Stomach (tissue), 19 donors: ENCODE measurements at places on chromosomes 2 and 18. TPM values are rescaled to one million over a fixed set of nuclear protein-coding genes. Genes with fewer than 3 reads are reported as not detected.
A peak's percentile ranks its signal among the peaks of the same experiment; 100 is the strongest.

LYG1 gene
- not detected for polyA plus RNA-seq

MTX2 gene
- 47.9 TPM for polyA plus RNA-seq

BBS5 gene
- polyA plus RNA-seq: 2.1 TPM

FSHR gene
- not detected for polyA plus RNA-seq

GRCh38 chr2:191688934-191689695, 11.2 kb downstream of the NABP1 start:
- H3K27ac ChIP-seq: peak overlapping the region; percentile 62
- no peak for DNase-seq
- H3K4me1 ChIP-seq: peaks cover 13% of the 10 kb centered on the region
- H3K36me3 ChIP-seq: peaks cover 40% of the 10 kb centered on the region

DNA sequence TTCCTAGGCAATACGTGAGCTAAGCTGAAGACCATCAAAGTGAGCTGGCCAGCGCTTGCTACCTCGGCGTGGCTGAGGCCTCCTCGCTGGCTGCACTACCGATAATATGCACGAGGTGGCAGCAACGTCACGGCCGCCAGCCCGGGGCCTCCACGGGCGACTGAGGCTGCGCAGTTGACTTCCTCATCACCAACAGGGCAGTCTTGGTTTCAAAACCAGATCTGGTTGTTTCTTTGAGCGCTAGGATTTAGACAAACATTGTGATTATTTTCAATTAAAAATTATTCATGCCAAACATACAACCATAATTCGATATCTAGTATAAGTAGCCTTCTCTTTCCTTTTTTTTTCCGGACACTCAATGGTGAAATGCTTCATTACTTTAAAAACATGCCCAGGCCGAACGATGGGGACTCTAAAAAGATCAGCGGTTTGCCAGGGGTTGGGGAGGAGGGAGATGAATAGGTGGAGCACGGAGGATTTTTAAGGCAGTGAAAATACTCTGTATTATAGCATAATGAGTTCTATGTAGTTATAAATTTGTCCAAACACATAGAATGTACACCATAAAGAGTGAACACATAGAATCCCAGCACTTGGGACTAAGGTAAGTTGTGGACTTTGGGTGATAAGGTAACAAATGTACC, 52.0 kb downstream of the CYBRD1 start:
- no peak overlapping the region for H3K27ac ChIP-seq
- H3K4me1 ChIP-seq: no peaks in the 10 kb centered on the region
- H3K36me3 ChIP-seq: no peaks in the 10 kb centered on the region
- DNase-seq: peak; percentile 88
- H3K27me3 ChIP-seq: no peaks in the 10 kb centered on the region
- H3K4me3 ChIP-seq: no peak overlapping the region

- no peaks in the 10 kb centered on the region for H3K4me1 ChIP-seq
- H3K27ac ChIP-seq: no peak overlapping the region
- peaks cover 47% of the 10 kb centered on the region for H3K36me3 ChIP-seq
These were observed 14.0 kb downstream of the ITM2C start for GRCh38 chr2:230878599-230879188.

- no peaks in the 10 kb centered on the region for H3K27me3 ChIP-seq
- no peak overlapping the region for H3K27ac ChIP-seq
- H3K4me1 ChIP-seq: no peaks in the 10 kb centered on the region
- no peak for DNase-seq
These were observed 963.6 kb upstream of the CNTNAP5 start for GRCh38 chr2:123061534-123061933.

DNA sequence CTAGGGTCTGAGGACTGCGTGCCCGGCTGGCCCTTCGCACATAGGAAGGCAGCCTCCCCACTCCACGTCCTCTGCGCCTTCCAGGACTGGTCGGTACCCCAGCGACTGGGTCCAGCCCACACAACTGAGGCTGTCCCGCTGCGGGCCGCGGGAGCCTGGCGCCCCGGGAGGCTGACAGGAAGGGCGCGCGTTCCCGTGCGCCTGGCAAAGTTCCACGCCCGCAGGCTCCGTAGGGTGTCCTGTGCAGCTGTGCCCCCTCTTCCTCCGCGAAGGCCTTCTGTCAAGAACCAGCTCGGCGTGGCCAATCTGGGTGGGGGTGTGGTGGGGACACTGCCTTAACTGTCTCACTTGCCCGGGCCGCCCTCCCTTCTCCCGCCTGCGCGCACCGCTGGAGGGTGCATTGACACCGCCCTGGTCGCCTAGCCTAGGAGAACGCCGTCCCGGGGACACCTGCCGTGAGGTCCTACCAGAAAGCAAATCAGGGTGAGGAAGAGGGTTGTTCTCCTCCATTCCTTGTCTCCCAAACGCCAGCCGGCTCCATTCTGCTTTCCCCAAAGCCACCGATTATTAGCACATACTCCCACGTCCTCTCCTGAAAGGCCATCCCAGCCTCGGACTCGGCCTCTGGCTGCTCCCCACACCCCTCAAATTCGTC, 618 bp upstream of the LYPD1 start:
- H3K27ac ChIP-seq: no peak overlapping the region
- H3K27me3 ChIP-seq: peaks cover 10% of the 10 kb centered on the region
- H3K36me3 ChIP-seq: no peaks in the 10 kb centered on the region
- H3K4me3 ChIP-seq: peak overlapping the region; percentile 53

DNA sequence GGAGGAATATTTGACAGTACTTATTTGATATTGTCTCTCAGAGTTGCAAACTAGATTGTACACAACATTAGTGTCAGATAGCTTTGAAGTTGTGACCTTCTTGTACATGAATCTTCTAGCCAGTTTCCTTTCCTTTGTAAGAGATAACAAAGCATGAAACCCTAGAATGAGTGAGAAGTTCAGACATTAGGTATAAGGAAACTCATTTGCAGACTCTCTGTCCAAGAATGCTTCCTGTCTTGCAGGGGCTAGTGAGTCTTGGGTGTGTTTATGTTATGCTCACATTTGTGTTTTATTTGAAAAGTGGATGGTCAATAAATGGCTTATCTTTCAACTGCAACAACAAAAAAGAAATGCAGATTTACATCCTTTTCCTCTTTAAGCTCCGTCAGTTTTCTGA, 1.4 kb downstream of the BOD1L2 start:
- no peaks in the 10 kb centered on the region for H3K36me3 ChIP-seq
- no peaks in the 10 kb centered on the region for H3K4me1 ChIP-seq
- H3K27me3 ChIP-seq: peaks cover 7% of the 10 kb centered on the region
- no peak overlapping the region for H3K27ac ChIP-seq
- H3K4me3 ChIP-seq: no peak overlapping the region
- DNase-seq: no peak

- H3K4me1 ChIP-seq: no peaks in the 10 kb centered on the region
- no peaks in the 10 kb centered on the region for H3K36me3 ChIP-seq
- no peak overlapping the region for H3K27ac ChIP-seq
- no peaks in the 10 kb centered on the region for H3K27me3 ChIP-seq
- no peak for DNase-seq
- H3K4me3 ChIP-seq: no peak overlapping the region
These were observed 95.9 kb upstream of the LCLAT1 start for GRCh38 chr2:30351116-30351515.

DNA sequence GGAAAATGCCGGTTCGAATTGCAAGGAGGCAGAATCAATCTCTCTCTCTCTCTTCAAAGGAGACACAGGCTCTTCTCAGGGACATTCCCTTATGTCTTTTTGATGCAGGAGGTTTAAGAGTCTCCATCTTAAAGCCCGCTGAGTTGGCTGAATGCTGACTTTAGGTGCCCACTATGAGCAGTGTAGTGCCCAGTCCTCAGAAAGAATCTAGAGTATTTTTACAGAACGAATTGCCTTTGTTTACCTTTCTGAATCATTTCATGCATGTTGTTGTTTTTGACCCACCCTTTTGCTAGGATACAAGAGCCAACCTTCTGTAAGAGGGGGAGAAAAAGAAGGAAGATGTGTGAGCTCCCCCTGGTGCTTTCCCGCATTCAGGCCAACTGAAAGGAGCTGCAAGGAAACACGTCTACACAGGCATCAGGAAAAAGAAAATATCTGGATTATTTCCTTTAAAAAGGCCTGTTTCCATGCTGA, 193.5 kb upstream of the TCF4 start:
- H3K4me1 ChIP-seq: peaks cover 11% of the 10 kb centered on the region
- H3K4me3 ChIP-seq: no peak overlapping the region
- no peaks in the 10 kb centered on the region for H3K36me3 ChIP-seq
- no peak overlapping the region for H3K27ac ChIP-seq
- peaks cover 13% of the 10 kb centered on the region for H3K27me3 ChIP-seq

GRCh38 chr2:170262343-170262742, 84.4 kb downstream of the MYO3B start:
- no peaks in the 10 kb centered on the region for H3K27me3 ChIP-seq
- no peak for DNase-seq
- no peaks in the 10 kb centered on the region for H3K36me3 ChIP-seq
- H3K4me1 ChIP-seq: no peaks in the 10 kb centered on the region
- no peak overlapping the region for H3K4me3 ChIP-seq

- no peaks in the 10 kb centered on the region for H3K27me3 ChIP-seq
- no peaks in the 10 kb centered on the region for H3K4me1 ChIP-seq
- no peak for DNase-seq
- no peaks in the 10 kb centered on the region for H3K36me3 ChIP-seq
- no peak overlapping the region for H3K4me3 ChIP-seq
- no peak overlapping the region for H3K27ac ChIP-seq
These were observed 197.0 kb downstream of the UBE2E3 start for GRCh38 chr2:181177376-181177775.
